Activated B cell treated with CpG ODN at 0.5 μM for 24 hours (primary cell): ENCODE measurements at places on chromosomes 1 and 21.
A peak's percentile ranks its signal among the peaks of the same experiment; 100 is the strongest.

- DNase-seq: no peak
These were observed 123.4 kb upstream of the KCNK1 start for GRCh38 chr1:233490488-233490887.

DNA sequence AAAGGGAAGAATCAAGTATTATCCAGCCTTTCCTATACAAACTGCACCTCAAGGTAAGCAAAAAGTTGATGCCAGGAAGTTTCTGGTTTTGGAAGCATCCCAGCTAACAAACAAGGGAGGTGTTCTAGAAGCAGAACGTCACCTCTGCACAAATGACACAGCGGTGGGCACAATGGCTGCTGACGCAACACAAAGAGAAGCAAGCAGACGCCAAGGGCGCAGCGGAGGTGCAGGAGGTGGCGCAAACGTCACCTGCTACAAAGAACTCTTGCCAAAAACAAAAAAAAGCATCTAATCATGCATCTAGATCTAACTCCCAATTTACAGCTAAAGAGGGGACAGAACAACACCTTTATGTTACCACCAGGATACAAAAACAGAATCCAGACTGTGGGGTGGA, 88.5 kb downstream of the NPHP4 start:
- DNase-seq: no peak

- no peak for DNase-seq
These were observed 6.3 kb upstream of the ZNF496 start for GRCh38 chr1:247337961-247338360.

- no peak for DNase-seq
These were observed 2.5 kb upstream of the BCL10 start for GRCh38 chr1:85278853-85279314.

- DNase-seq: no peak
These were observed 26.2 kb upstream of the CNN3 start for GRCh38 chr1:94953107-94953506.

GRCh38 chr1:38744452-38745350, 114.9 kb downstream of the RRAGC start:
- no peak for DNase-seq

DNA sequence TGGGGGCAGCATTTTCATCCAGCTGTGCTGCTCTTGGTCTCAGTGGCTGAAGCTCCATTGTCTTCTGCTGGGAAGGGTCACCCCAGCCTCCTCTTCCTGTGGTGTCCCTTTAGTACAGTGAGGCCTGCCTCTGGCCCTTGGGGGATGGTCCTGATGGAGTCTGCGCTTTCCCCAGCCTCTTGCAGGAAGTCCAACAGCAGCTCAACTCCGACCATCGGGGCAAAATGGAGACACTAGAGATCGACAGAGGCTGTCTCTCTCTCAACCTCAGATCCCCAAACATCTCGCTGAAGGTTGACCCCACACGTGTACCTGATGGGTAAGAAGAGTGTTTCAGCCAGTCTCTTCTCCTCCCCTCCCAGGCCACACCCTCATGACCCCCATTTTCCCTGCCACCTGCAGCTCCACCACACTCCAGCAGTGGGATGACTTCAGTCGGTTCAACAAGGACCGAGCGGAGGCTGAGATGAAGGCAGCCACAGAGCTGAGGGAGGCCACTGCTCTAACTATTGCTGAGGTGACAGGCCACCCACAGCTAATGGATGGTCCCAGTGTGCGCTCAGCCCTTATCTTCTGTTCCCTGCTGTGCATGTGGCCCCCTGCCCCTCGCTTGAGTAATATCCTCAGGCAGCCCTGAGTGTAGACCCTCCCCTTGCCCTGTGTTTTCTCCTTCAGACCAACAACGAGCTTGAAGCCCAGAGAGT, 2.0 kb upstream of the ADPRS start:
- DNase-seq: no peak

- no peak for DNase-seq
These were observed 97.6 kb downstream of the OSBPL9 start for GRCh38 chr1:51714374-51715019.

GRCh38 chr1:22140694-22141093, 2.2 kb downstream of the WNT4 start:
- no peak for DNase-seq

DNA sequence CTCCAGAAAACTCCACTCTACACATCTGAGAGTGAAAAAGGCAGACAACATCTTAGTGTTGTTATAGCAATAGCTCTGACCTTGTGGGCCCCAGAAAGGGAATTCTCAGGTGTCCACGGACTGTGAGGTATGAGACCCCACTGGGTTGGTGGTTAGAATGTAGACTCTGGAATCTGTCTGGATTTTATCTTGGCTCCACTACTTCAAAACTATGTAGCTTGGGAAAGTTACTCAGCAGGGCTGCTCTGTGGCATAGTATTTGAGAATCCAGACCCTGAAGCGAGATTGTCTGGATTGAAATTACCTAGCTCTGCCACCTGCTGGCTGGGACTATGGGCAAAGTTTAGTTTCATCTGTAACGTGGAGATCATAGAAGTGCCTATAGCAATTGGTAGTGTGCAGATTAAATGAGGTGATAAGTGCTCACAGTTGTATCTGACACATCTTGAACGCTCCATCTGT, 25.8 kb downstream of the PRDM2 start:
- DNase-seq: no peak

DNA sequence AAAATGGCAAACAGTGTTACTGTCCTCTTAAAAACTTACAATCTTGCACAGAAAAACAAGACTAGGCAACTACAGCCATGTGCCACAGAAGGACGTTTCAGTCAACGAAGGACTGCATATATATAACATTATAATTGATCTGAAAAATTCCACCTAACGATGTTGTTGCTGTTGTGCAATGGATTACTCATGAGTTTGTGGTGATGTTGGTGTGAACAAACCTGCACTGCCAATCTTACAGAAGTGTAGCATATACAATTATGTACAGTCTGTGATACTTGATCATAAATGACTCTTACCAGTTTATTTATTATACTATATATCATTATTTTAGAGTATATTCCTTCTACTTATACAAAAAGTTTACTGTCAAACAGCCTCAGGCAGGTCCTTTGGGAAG, 6.8 kb upstream of the VAMP4 start:
- DNase-seq: no peak

- no peak for DNase-seq
These were observed 24.5 kb downstream of the HIVEP3 start for GRCh38 chr1:41894101-41894807.

GRCh38 chr1:26743426-26744059, 44.2 kb upstream of the PIGV start:
- no peak for DNase-seq

- no peak for DNase-seq
These were observed 961 bp upstream of the VCAM1 start for GRCh38 chr1:100718581-100718980.

GRCh38 chr21:44271558-44272283, 10.0 kb upstream of the DNMT3L start:
- DNase-seq: no peak

DNA sequence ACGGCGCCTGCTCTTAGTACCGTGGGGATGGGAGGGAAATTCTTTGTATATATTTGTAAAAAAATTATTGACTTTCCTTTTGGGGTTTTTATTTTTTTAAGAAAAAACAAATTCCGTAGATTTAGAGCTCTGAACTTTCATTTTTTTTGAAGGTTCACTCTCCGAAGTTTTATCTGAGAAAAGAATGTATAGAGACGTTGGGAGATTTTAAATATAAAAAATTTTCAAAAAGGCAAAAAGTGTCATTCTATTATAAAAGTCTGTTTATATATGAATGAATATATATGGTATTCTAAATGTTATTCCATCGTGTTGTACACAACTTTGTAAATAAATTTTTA, 2.4 kb downstream of the FOXD3 start:
- DNase-seq: no peak

- DNase-seq: no peak
These were observed 92.9 kb downstream of the GRIK3 start for GRCh38 chr1:36941316-36941978.

DNA sequence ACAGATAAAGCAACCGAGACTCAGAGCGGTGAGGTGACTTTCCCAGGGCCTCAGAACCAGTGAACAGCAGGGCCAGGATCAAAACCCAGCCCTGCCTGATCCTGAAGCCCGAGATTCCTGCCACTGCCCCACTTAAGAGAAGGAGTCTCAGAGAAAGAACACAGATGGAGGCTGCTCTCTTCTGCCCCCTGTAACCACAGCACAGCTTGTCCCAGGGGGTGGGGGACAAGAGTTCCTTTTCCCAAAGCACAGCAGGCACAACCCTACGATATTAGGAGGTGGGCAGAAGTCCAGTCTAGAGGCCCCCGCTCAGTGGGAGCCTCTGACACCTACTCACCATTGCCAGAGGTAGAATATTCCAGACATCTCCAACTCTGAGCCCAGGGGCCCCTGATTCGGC, 24.0 kb upstream of the VWA5B1 start:
- no peak for DNase-seq

GRCh38 chr1:210441028-210441427, 112.3 kb downstream of the HHAT start:
- no peak for DNase-seq

DNA sequence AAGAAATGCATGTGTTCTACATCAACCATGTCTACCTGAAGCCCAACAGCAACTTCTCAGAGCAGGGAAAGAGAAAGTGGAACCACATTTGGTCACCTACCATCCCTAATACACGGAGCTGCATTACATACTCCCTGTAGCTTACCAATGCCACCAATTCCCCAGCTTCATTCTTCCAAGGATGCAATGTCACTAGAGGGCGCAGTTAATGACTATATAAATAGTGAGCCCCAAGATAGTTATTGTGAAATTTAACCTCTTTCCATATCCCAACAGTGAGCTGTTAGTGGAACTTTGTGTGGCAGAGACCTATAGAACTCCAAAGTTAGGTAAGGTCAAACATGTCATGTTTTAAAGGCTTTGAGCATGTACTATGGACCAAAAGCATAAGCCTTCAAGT, 618.3 kb downstream of the SMYD3 start:
- no peak for DNase-seq

- DNase-seq: peak; percentile 26
These were observed 11.5 kb upstream of the HCRTR1 start for GRCh38 chr1:31605908-31606427.

GRCh38 chr1:44807364-44808062, 362 bp upstream of the DYNLT4 start:
- peak; percentile 67 for DNase-seq

- no peak for DNase-seq
These were observed 14.3 kb upstream of the LRP8 start for GRCh38 chr1:53341961-53342707.

- no peak for DNase-seq
These were observed 53.9 kb upstream of the TIAM1 start for GRCh38 chr21:31397939-31398338.

GRCh38 chr1:190738317-190738716, 260.7 kb upstream of the BRINP3 start:
- DNase-seq: no peak

DNA sequence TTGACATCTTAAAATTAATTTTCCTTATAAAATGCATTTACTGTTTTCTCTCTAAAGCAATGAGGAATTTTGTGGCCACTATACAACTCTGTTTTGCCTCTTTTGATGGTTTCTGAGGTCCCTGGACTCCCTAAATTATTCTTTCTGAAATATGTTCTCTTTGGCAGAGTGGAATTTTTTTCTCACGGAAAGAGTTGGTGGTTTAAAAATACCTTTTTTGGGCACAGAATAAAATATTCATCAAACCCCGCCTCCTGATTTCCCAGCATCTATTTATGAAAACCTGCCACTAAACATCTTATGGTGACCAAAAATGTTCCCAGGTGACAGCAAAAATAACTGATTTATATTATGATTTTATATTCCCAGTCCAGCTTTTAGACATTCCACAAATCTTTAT, 165.3 kb upstream of the SYT6 start:
- DNase-seq: no peak

DNA sequence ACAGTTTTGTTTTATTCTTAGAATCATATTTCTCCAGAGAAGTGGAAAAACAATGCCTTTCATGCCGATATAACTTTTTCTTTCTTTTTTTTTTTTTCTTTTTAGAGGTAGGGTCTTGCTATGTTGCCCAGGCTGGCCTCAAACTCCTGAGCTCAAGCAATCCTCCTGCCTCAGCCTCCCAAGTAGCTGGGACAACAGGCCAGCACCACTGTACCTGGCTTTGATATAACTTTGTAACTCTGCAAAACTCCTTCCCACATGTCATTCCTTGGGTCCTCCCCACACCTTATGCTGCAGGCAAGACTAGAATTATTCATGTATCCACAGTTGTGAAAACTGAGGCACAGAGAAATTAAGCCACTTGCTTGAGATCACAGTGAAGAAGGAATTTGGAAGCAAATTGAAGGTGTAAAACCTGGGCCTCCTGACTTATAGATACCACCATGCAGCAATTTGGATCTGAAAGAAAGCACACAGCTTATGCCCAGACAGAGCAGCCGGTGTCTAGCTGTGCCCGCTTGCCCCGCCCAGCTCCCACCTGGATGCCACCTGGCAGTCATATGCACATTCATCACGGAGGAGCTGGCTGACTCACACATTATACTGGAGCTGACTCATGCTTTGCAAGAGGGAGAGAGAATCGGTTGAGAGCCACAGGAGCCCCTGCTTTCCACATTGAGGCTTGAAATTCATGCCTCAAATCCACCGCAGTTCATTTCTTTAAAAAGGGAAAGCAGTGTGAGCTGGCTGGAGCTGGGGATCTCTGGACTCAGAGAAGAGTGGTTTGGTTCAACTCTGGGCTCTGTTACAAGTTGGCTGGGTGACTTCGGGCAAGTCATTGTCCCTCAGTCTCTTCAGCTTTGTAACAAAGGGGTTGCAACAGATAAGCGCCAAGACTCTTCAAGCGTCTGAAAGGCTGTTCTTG, 8.3 kb upstream of the SLC2A1 start:
- DNase-seq: no peak

DNA sequence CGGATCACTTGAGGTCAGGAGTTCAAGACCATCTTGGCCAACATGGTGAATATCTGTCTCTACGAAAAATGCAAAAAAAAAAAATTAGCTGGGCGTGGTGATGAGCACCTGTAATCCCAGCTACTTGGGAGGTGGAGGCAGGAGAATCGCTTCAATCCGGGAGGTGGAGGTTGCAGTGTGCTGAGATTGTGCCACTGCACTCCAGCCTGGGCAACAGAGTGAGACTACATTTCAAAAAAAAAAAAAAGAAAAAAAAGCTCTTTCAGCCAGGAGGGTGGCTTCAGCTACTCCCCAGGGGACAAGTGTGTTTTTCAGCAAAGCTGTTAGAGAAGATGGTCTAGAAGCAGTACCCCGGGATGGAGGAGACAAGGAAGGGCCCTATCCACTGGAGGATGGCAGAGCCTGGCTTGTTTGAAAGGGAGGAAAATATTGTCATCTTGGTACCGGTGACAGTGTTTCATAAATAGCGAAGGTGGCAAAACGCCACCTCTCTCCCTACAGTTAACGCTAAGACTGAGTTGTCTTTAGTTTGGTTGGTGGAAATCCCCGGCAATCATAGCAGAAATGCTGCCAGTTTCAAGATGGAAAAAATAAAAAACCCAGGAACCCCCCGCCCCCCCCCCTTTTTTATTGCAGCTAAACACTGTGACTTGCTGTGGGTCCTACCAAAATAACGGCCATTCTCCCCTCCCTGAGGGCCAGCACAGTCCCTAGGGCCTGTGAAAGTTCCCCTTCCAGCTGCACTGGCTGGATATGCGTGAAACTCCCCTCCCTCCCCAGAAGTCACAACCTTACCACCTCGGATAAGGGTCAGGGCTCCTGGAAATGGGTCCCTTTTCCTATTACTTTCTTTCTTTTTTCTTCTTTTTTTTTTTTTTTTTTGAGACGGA, 3.5 kb downstream of the PIK3CD start:
- DNase-seq: peak; percentile 69
